ENCODE measurements at places on chromosomes 5 and 9. TPM values are rescaled to one million over a fixed set of nuclear protein-coding genes. Genes with fewer than 3 reads are reported as not detected.

Gene FEM1C
- total RNA-seq = 16.5 TPM

Gene KCTD16
- total RNA-seq = 0.65 TPM

Gene SLC36A3
- not detected for total RNA-seq

Gene SPATA31D4
- total RNA-seq = not detected

DNA sequence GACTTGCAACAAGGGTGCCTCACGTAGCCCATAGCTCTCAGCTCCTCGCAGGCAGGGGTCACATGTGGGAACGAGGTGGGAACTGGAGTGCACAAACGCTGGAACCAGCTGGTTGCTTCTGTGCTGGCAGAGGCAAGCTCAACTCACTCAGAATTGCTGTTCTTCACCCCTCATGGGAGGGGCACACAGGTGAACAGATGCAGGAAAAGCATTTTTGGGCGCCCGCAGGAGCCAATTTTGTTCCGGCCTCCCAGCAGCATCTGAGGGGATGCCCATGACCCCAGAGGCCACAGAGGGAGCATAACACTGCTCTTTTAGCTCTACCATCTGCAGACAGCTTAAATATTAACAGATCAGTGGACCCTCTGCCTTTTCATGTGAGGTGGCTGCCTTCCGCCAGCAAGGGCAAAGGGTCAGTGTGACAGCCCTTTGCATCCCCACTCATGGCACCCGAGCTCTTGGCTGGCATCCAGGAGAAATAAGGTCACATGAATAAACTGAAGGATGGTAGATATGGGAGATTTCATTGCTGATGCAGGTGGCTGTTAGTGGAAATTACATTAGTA lies 196.2 kb downstream of the SLCO4C1 start:
- no peaks in the 10 kb centered on the region for H3K4me1 ChIP-seq
- H3K27ac ChIP-seq = no peak overlapping the region
- no peaks in the 10 kb centered on the region for H3K36me3 ChIP-seq
- DNase-seq = no peak

Gene SLC6A7
- total RNA-seq = not detected

Gene PRXL2C
- 13.7 TPM for total RNA-seq

Gene SPATA9
- not detected for total RNA-seq
